Hematopoietic multipotent progenitor cell (in vitro differentiated cells): ENCODE measurements at places on chromosomes 1 and 21. TPM values are rescaled to one million over a fixed set of nuclear protein-coding genes. Genes with fewer than 3 reads are reported as not detected.

The NCAM2 gene
- under 0.01 TPM for total RNA-seq

The FALEC gene
- 0.27 TPM for total RNA-seq

The PLCH2 gene
- total RNA-seq: 1.3 TPM

The SH2D1B gene
- under 0.01 TPM for total RNA-seq

The MCOLN2 gene
- 1.1 TPM for total RNA-seq

The ADORA1 gene
- not detected for total RNA-seq

The TSPAN1 gene
- not detected for total RNA-seq

The TBX15 gene
- under 0.01 TPM for total RNA-seq

The OR2L5 gene
- 1.3 TPM for total RNA-seq

The BACE2 gene
- total RNA-seq: 8.1 TPM

The LCE1A gene
- total RNA-seq: not detected

The CELA2A gene
- not detected for total RNA-seq

- no peak for DNase-seq
These were observed 288.0 kb downstream of the PBX1 start for GRCh38 chr1:164846731-164847691.

DNA sequence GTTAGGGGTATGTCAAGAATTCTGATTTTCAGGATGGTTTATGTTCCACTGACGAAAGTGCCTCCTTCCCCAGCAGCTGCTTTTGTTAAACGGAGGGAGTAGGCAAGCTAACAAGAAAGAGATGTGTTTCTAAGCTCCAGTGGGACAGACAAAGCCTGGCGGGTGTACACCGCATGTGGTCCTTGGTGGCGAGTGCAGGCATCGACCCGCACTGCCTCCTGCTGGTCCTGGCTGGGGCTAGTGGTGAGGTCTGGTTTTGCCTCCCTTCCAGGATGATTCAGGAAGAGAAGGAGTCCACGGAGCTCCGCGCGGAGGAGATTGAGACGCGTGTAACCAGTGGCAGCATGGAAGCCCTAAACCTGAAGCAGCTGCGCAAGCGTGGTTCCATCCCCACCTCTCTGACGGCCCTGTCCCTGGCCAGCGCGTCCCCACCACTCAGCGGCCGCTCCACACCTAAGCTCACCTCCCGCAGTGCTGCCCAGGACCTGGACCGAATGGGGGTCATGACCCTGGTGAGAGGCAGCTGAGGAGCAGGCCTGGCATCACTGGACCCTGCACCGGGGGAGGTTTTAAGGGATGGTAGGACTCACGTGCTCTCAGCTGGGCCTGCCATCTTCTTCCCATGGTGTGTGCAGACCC is 29.0 kb downstream of the PPFIA4 start:
- no peak for DNase-seq

DNA sequence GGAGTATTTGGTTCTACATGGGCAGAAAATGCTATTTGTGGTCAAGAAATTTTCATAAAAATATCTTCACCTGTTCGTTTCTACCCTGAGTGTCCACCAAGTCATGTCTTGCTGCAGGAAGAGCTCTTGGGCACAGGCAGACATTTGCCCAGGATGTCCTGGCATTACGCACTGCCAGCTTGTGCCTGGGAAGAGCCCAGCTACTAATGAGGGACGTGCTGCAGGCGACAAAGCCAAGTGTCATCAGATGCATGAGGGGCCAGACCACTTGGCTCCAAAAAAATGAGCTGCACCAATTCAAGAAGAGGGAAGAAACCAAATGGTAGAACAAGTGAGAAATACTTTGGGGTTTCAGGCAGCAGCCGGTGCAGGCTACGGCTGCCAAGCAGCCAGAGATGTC is 12.9 kb downstream of the RNU5D-1 start:
- no peak for DNase-seq

DNA sequence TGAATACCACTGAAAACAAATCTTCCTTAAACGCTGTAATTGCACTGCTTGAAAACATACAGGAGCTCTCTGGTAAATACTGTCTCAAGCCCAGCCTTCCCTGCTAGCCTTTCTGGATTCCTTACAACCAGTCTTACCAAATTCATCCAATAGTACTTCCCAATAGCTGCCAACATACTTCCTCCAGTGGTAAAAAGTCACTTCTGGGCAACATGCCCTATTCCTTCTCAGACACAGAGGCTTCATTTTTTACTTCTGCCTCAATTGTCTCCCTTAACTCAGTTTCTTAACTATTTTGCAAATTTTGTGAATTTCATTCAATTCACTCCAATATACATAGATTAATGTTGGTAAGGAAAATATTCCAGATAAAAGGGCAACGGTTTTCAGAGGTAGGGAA is 166.3 kb downstream of the TBX15 start:
- DNase-seq: no peak

DNA sequence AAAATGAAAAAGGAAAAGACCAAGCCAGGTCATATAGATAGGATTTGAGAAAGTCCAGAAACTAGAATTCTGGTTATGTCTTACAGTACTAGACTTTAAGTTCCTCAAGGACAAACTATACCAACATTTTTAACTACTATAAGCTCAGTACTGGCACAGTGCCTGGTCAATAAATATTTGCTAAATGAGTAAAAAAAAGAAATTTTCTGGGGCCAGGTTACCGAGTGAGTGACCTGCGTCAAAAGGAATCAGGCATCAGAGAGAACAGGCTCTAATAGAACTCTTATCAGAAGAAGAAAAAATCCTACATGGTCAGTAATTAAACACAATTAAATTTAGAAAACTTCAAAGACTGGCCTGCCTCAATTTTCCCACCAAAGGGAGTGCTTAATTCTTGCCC is 23.8 kb upstream of the YRDC start:
- DNase-seq: no peak

- no peak for DNase-seq
These were observed 77.4 kb upstream of the SLFNL1 start for GRCh38 chr1:41098730-41099460.

GRCh38 chr21:16568661-16569060 is 838.9 kb downstream of the USP25 start:
- no peak for DNase-seq

DNA sequence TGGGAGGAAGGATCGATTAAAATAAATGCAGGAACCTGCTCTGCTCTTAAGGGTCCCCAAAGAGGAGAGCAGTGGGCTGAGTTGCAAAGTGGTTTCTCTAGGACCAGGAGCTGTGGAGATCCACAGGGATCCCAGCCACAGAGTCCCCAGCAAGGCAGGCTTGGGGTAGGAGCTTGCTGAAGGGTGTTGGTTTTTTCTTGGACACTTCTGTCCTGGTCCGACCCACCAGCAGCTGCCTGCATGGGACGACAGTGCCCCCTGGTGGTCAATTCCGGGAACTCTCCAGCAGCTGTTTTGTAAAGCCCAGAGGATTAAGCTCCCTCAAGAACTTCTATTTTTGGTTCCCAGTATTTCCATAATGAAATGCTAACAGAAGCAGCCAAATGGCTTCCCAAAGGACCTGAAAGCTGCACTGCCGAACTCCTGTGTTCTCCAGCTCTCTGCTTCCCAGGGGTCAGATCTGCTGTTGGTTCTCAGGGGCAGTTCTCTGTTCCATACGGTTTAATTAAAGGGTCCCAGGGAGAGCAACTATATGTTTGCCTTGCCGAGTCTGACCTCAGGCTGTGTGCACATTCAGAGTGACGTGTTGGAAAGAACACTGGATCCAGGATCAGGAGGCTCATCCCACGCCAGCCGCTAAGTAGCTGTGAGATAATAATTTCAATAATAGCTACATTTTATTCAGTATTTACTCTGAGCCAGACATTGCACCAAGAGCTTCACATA is 23.2 kb downstream of the NENF start:
- DNase-seq: peak; percentile 69

GRCh38 chr1:111864862-111865261 is 109.2 kb downstream of the DDX20 start:
- DNase-seq: no peak

DNA sequence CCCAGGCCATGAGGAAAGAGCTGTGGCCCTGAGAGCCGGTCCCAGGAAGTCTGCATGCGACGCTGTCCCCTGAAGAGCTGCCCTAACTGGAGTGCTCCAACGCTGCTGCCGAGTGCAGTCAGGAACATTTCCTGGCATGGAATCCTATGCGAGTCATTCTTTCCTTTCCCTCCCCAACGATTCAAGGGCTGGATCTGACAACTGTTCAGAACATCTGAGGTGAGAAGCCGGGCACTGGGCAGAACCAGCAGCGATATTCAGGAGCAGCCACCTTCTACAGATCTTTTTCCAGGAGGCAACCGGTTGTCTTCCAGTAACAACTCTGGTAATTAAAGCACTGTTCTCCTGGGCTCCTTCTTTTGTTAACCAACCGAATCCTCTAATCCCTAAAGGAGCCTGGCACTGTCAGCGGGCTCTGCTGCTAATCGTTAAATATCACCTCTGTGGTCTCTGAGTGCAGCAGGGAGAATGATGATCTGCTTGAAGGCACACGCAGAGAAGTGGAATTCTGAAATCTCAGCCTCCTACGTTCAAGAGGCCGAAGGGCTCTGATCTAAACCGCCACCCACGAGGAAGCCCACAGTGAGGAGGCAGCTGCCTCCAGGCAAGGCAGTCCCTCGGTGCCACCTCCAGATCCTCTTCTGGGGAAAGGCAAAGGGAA is 55.8 kb downstream of the SLC45A1 start:
- DNase-seq: no peak

- DNase-seq: no peak
These were observed 19.5 kb downstream of the MAP3K7CL start for GRCh38 chr21:29149808-29150425.

DNA sequence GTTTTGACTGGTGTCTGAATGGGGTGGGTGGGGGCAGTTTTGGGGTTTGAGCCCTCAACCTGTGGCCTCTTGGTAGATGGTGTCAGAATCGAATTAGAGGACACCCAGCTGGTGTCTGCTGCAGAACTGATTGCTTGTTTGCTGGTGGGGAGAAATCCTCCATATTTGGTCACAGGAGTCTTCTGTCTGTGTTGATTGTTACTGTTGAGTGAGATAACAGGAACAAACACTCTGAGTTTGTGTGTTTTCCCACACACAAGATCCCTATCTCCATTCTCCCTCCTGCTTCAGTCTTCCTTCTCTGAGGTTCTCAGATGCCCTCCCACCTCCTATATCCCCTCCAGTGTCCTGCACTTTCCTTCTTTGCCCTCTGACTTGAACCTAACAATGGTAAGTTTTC is 19.1 kb upstream of the CGN start:
- no peak for DNase-seq

- DNase-seq: no peak
These were observed at the start of gene SPATA46 for GRCh38 chr1:162376691-162377090. Gene SPATA46 (minus strand): TSS chr1:162376854. CDS start chr1:162376790, 64 bp downstream.

- no peak for DNase-seq
These were observed 210.3 kb downstream of the SLC35F3 start for GRCh38 chr1:234114648-234115307.

GRCh38 chr1:204685236-204686006 is at the start of gene LRRN2:
Gene LRRN2 (minus strand): TSS chr1:204685738. CDS start chr1:204619992, 65,746 bp downstream.
- no peak for DNase-seq

- no peak for DNase-seq
These were observed 6.0 kb upstream of the SMIM12 start for GRCh38 chr1:34865573-34865972.

DNA sequence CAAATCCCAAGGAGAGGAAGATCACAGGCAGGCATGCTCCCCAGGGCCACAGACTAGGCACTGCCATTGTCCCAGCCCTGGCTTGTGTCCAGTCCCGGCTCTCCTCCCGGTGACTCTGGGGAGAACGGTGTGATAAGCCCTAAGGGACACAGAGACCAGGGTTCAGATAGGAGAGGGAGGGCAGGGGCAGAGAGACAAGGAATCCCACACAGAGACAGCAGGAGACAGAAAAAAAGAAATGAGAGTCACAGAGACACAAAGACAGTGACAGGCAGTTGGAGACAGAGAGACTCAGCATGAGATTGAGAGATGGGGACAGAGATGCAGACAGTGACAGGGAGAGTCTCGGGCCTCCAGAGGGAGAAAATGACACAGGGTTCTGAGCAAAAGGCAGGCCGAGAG is 361 bp downstream of the INSRR start:
- no peak for DNase-seq

- DNase-seq: no peak
These were observed 69.6 kb downstream of the OLFML2B start for GRCh38 chr1:161954050-161954449.

GRCh38 chr1:168178227-168178637 is 530 bp upstream of the TIPRL start:
- no peak for DNase-seq

DNA sequence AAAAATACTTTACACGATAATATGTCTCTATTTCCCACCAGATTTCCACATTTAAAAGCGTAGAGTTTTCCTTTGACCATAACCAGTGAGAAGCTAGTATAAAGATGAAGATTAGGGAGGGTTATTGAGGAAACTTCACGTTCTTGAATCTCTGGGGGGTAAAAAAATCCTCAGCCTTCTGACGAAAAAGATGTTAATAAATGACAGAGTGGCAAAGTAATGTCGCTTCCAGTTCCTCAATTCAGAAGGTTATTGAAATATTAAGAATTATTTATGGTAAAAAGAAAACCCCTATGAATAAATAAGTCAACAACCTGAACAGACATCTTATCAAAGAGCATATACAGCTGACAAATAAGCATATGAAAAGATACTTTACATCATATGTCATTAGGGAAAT is 241.0 kb downstream of the GPATCH2 start:
- no peak for DNase-seq

DNA sequence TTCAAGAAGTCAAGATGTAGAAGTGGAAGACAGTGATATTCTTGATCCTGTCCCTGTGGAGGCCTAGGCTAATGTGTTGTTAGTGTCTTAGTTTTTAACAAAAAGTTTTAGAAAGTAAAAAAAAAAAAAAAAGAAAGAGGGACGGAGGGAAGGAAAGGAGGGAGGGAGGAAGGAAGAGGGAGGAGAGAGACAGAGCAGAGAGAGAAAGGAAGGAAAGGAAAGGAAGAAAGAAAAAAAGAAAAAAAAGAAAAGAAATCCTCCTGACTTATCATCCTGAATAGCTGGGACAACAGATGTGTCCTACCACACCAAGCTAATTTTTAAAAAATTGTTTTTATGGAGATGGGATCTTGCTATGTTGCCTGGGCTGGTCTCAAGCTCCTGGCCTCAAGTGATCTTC is 24.6 kb downstream of the PHACTR4 start:
- no peak for DNase-seq

GRCh38 chr21:37564341-37564923 is 197.9 kb downstream of the DYRK1A start:
- peak; percentile 65 for DNase-seq

GRCh38 chr1:14672005-14672404 is 73.5 kb downstream of the KAZN start:
- DNase-seq: no peak

GRCh38 chr1:201066986-201067385 is 43.5 kb upstream of the KIF21B start:
- no peak for DNase-seq

GRCh38 chr1:5776035-5776550 is 216.1 kb downstream of the NPHP4 start:
- no peak for DNase-seq

DNA sequence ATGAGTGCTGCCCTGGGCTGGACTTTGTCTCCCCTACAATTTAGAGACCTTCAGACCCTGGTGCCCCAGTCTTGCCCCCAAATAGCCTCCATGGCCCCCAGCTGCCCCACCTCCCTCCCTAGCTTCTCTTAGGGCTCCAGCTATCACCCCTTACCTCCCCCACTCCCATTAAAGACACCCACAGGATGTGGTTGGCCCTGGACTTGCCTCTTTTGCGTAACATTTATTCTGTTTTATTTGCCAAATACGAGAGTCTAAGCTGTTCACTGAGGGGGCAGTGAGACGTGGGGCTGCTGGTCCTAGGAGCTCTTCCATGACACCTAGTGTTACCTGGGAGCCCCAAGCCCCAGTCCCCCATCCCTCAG is 4.5 kb downstream of the ZC3H12A start:
- no peak for DNase-seq
